GF-D8 (cell line): ENCODE measurements at places on chromosomes 13 and 19.

DNA sequence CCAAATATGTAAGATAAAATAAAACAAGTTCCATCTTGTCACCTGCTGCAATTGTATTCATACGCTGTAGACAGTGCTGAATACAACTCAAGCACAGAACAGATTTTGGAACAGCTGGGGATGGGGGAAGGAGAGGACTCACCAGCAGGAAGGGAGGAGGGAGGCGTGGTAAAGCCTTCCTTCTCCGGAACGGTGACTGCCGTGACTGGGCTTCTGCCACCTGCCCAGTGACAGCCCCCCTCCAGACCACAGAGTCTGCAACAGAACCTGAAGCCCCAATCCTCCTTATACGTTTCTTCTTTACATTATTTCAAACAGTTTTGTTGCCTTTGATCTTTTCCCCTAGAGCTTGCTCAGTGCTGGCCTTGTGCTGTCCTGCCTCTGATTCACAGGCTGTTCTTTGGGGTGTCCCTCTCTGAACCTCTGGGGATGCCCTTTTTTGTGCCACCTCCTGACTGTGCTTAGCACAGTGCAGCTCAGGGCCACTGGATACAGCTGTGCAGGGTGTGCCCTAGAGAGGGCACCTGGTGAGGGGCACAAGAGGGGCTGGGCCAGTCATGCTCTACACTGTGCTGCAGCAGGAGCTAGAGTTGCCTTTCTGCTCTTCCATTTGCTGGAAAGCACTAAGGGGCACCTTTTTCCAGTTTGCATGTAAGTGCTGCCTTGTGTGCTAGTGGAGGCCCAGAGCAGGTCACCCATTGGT lies 213.0 kb downstream of the ZIC5 start:
- DNase-seq = no peak

DNA sequence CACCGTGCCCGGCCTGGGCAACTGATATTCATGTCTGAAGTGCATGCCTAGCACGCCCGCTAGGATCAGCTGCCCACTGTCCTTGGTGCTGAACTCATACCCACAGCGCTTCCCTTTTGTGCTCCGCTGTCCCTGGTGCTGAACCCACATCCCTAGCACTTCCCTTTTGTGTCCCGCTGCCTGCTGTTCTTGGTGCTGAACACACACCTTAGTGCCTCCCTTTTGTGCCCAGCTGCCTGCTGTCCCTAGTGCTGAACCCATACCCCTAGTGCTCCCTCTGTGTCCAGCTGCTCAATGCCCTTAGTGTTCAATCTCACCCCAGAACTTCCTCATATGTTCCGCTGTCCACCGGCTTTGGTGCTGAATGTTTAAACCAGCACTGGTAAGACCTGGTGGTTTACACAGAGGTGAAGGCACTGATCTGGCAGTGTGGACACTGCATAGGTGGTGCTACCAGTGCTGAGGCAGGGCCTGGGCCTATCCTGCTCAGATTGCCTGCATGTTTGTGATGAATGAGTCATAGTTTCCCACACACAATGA lies 26.3 kb upstream of the SIGLEC11 start:
- DNase-seq = peak; percentile 77

DNA sequence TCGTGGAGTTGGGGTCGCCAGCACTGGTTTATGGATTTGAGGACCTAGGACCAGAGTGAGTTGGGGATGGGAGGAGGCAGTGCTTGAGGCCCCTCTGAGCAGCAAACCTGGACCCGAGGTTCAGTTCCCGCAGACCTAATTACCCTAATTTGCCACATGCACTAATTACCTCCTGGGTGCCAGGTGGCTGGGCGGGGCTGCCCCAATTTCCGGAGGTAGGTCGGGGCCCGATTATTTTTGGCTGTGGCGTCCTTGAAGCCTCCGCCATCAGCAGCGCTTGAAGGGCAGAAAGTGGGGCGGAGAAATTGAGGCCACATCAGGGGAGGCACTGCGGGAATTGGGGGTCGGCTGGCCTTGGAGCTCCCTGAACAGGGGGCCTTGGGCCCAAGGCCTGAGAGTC lies 5.9 kb upstream of the HOMER3 start:
- no peak for DNase-seq

DNA sequence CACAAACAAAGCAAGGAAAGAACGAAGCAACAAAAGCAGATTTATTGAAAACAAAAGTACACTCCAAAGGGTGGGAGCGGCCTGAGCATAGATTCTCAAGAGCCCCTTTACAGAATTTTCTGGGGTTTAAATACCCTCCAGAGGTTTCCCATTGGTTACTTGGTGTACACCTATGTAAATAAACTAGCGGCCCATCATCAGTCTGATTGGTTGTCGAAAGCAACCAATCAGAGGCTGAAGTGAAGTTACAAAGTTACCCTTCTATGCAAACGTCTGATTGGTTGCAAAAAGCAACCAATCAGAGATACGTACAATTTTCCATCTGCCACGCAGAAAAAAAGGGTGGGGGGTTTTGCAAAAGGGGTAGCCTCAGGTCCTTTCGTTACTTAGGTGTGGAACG lies 96.3 kb upstream of the UBAC2 start:
- no peak for DNase-seq

DNA sequence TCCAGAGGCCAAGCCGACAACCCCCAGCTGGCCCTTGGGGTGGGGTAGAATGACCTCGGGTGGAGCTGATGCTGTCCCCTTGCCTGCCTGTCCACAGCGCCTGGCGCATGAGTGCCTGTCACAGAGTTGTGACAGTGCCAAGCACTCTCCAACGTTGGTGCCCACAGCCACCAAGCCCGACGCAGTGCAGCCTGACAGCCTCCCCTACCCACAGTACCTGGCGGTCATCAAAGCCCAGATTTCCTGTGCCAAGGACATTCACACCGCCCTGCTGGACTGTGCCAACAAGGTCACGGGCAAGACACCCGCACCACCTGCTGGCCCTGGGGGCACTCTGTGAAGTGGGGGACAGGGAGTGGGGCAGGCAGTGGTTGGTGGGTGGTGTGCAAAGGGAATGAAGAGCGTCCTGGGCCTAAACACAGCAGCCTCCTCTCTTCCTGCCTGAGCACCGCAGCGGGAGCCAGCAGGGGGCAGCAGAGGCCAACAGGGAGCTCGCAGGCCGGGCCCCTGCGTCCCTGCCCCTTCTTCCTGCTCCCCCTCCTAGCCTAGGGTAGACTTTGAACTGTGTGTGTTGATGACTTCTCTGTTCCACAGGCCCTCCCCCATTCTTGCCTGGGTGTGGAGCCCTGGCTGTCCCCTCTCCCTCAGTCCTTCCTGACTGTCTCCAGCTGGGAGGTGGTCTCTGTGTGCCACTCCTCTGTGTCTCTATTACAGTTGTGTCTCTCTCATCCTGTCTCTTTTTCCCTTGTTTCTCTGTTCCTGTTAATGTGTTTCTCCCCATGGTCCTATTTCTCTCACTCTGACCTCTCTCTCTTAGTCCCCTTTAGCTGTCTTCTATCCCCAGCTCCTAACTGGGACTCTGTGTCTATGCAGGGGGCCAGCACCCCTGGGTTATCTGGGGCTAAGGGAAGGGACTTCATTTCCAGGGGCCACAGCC lies 6.5 kb downstream of the MED29 start:
- DNase-seq = peak; percentile 69

GRCh38 chr13:113075711-113076110 lies 29.9 kb upstream of the F7 start:
- DNase-seq = no peak

GRCh38 chr19:51000981-51001380 lies 423 bp downstream of the KLK8 start:
- no peak for DNase-seq

- DNase-seq = no peak
Measured at GRCh38 chr13:51269039-51269438, 46.8 kb downstream of the FAM124A start.

DNA sequence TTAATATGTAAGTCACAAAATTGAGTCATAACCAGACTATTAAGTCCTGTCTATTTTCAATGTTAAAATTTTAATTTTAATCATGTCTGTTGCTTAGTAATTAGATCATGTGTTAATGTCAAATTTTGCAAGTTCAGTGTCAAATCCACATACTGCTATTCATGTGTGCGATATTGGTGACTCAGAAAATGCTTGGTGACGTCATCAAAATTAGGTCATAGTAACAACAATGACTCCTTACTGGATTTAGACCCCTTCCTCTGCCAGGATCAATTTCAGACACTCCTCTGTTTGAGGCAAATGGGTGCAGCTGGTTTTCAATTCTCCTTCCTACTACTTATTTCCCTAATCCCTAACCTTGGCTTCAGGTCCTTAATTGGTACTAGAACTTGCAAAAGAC lies 1394.3 kb upstream of the SLC10A2 start:
- DNase-seq = no peak

GRCh38 chr13:25675060-25675459 lies 303.3 kb downstream of the ATP8A2 start:
- no peak for DNase-seq

- DNase-seq = no peak
Measured at GRCh38 chr19:13957051-13957450, 4.7 kb downstream of the DCAF15 start.

- peak; percentile 4 for DNase-seq
Measured at GRCh38 chr19:55075371-55075998, at the start of gene EPS8L1. EPS8L1 (plus strand) TSS chr19:55075869; CDS start chr19:55076445, 576 bp downstream.

GRCh38 chr13:99004978-99005377 lies 27.1 kb upstream of the DOCK9 start:
- no peak for DNase-seq

DNA sequence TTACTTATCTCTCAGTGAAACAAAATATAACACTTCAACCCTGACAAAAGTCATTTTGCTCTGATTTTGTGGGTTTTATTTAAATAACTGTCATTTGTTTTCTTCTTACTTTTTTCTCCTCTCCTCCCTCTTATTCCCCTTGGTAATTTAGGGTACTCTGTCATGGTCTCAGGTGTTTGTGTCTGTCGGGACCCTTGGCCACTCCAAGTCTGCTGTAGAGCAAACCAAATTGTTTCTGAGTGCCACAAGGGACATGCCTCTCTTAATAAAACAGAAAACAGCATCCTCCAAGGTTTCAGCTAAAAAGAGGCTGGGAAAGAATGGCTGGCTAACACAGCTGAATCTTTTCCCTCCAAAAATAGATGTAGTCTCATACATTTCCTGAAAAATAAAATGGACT lies 573.1 kb upstream of the KLF12 start:
- DNase-seq = no peak

GRCh38 chr13:88919970-88920628 lies 1248.9 kb downstream of the SLITRK5 start:
- no peak for DNase-seq

- DNase-seq = no peak
Measured at GRCh38 chr13:32010136-32010535, 21.4 kb upstream of the FRY start.

DNA sequence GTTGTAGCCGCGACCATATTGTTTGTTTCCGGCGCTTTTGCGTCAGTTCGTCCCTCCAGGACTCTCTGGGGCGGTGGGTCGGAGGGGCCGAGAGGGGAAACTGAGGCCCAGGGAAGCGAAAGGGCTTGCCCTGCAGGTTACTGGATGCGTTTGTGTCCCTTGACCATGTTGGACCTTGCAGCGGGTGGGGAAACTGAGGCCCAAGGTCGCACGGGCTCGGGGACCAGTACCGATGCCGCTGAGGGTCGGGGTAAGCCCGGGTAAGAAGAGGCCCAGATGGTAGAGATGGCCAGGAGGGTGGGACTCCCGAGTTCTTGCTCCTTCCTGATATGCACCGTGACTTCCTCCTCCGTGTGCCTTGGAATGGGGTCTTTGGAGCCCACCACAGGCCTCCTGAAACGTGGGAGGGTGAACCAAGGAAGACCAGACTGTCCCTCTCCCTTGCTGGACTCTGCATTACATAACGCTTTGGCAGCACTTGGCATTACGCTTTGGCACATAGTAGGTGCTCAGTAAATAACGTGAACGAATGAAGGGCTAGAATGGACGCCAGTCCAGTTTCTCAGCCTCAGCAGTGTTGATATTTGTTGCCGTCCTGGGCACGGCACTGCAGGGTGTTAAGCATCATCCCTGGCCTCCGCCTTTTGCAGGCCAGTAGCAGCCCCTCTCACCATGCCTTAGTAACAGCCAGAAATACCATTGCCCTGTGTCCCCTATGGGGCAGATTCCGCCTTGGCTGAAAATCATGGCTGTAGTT lies 743 bp downstream of the CHAF1A start:
- DNase-seq = no peak

DNA sequence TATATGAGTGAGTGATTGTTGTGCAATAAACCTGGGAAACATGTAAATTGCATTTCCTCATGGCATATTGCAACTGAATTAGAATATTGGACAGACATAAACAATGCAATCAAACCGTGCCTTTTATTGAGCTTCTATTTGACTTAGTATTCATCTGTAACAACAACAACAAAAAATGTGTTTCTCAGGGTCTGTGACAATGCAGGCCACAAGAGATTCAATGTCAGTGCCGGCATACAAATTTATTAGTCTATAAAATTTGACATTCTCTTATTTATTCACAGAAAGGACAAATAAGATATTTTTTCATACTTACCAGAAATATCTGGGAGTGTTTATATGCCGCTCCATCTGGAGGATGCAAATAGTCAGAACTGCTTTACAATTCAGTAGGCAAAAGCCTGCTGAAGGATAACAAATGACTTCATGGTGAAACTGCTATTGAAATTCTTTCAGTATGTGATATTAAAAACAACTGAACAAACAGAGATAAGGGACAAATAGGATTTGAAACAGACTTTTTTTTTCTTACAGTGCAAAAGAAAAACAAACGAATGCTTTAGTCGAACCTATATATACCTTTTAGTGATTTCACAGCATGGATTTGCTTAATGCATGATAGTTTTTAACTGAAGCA lies 77.2 kb downstream of the DACH1 start:
- DNase-seq = no peak

DNA sequence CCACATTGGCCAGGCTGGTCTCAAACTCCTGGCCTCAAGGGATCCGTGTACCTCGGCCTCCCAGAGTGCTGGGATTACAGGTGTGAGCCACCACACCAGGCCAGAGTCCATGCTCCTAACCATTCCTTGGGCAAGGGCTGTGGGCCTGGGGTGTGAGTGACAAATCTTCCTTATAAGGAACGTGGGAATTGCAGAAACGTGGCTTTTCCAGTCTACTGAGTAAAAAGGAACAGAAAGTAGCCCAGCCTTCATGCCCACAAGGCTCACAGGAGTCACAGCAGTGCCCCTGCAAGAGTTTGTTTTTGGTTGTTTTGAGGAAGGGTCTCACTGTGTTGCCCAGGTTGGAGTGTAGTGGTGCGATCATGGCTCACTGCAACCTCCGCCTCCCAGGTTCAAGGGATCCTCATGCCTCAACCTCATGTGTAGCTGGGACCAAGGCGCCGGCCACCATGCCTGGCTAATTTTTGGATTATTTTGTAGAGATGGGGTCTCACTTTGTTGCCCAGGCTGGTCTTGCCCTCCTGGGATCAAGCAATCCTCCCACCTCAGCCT lies 5.1 kb downstream of the MYPOP start:
- DNase-seq = no peak

GRCh38 chr13:79382545-79383275 lies 23.3 kb downstream of the RBM26 start:
- no peak for DNase-seq

- no peak for DNase-seq
Measured at GRCh38 chr19:3061182-3062161, 823 bp downstream of the TLE5 start.

DNA sequence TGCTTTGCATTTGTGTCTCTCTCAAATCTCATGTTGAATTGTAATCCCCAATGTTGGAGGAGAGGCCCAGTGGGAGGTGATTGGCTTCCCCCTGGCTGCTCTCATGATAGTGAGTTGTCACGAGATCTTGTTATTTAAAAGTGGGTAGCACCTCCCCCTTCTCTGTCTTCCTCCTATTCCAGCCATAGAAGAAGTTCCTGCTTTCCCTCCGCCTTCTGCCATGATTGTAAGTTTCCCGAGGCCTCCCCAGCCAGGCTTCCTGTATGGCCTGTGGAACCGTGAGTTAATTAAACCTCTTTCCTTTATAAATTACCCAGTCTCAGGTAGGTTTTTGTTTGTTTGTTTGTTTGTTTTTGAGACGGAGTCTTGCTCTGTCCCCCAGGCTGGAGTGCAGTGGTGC lies 3.8 kb downstream of the LILRA4 start:
- peak; percentile 18 for DNase-seq
